H54 (cell line): ENCODE measurements at places on chromosomes 1 and 21.

- DNase-seq, result no peak
These were observed 135.1 kb downstream of the RRAGC start for GRCh38 chr1:38724160-38725131.

DNA sequence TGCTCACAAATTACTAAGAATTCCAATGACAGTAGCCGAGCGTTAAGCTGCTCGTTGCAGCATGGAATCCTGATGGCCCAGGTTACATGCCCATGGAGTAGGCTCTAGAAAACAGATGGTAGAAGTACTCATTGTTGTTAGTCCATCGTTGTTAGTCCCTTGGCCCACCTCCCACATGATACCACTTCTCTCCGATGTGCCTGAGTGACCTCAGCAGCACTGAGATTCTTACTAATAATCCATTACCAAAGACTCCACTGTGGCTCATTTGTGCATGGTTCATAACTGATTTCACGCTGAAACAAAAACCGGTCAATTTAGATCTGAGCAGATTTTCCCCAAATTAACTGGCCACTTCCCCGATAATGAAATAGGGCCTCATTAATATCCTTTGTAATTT, 772.3 kb upstream of the CXADR start:
- no peak for DNase-seq

DNA sequence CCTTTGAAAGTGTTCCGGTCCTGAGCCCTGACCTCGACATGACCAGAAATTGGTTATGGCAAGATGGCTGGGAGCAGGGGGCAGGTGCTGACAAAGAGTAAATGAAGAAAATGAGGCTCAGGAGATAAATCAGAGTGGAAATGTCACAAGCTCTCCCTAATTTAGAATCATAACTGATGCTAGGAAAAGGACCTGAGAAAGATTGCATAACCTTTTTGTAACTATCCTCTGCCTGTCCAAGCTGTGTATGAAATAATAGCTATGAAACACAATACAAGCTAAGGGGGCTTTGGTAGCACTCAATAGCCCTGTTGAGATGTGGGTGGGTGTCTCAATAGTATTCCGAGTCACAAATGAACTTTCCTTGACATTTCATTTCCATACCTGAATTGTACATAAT, 12.9 kb upstream of the NOS1AP start:
- DNase-seq, result no peak

DNA sequence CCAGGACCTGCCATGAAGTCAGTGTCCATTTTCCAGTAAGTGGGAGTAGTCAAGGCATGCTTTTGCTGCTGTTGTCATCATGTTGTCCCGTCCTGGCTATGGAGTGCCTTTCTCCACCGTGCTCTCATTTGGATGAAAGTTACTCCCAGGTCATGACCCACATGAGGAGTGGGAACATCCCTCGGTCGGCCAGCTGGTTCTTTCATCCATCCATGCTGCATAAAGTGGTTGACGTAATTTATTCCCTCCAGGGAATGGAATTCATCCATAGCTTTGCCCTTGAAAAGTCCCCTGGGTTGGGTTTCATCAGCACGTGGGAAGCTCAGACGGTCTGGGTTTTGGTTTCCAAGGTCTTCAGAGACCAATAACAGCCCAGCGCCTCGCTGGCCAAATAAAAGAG, 11.6 kb downstream of the PLA2G2A start:
- no peak for DNase-seq
